ENCODE measurements at places on chromosomes 5 and 9.

GRCh38 chr9:80649001-80649420 is 1040.3 kb downstream of the TLE1 start:
- no peak for DNase-seq

DNA sequence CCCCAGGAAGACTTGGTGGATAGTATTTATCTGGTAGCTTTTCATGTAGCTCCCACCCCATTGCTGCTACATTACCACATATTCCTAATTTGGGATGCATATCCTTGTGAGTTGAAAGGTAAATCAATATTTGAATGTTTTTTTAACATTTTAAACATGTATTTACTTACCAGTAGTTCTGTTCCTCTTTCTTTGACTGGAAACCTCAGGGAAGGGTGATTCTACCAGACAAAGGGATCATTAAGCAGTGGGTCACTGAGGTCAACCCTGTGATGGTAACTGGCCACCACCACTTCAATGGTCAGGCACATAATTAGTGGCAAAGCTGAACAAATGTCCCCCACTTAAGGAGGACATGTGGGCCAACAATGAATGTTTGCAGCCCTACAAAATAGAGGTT is 27.2 kb upstream of the KLF9 start:
- DNase-seq = no peak

GRCh38 chr9:122456123-122456522 is 21.6 kb downstream of the OR1J1 start:
- no peak for DNase-seq

DNA sequence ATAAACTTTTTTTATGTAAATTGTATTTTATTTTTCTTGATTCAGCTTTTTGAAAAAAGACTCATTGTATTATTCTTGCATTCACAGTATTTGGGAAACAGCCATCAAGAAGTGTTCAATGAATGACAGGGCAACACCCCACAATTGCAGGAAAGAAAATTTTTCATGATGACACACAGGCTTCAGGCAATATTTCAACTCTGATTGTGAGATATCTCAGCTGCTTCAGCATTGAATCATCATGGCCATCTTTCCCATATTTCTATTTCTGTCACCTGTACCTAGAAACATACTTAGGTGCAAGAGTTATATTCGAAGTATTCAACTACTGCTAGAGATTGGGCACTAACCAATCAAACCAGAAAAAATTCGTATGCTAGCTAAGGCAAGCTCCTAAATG is 446.0 kb downstream of the ISL1 start:
- no peak for DNase-seq

GRCh38 chr9:110255034-110255462 is 1.3 kb downstream of the TXN start:
- DNase-seq = no peak

GRCh38 chr5:43997647-43998272 is 391.5 kb downstream of the FGF10 start:
- no peak for DNase-seq

DNA sequence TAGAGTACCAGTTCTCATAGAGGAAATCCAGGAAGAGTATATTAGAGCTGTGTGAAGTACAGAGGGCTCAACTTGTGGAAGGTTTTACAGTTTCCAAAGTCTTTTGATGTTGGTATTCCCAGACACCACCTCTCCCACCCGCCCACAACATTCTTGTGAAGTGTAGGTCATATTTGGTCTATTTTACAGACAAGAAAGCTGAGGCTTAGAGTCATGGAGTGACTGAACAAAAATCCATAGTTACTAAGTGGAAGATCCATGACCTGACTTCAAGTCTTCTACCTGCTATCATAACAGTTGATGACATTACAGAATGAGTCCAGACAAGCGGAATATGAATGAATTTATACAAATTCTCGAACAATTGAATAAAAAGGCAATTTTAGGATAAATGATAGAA is 187.1 kb upstream of the RPS23 start:
- DNase-seq = no peak

DNA sequence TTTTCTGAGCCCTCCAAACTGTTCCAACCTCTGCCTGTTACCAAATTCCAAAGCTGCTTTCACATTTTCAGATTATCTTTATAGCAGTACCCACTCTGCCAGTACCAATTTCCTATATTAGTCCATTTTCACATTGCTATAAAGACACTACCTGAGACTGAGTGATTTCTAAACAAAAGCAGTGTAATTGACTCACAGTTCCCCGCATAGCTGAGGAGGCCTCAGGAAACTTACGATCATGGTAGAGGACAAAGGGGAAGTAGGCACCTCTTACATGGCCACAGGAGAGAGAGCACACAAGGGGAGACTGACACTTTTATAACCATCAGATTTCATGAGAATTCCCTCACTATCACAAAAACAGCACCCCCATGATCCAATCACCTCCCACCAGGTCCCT is 105.0 kb downstream of the DTWD2 start:
- no peak for DNase-seq

- DNase-seq = no peak
Measured at GRCh38 chr9:130487500-130487899, 42.7 kb downstream of the ASS1 start.

GRCh38 chr5:174045470-174046025 is at the start of gene NSG2:
TSS of gene NSG2 (plus strand) at chr5:174045706. CDS start at chr5:174046756, 1,050 bp downstream.
- peak; percentile 49 for DNase-seq

DNA sequence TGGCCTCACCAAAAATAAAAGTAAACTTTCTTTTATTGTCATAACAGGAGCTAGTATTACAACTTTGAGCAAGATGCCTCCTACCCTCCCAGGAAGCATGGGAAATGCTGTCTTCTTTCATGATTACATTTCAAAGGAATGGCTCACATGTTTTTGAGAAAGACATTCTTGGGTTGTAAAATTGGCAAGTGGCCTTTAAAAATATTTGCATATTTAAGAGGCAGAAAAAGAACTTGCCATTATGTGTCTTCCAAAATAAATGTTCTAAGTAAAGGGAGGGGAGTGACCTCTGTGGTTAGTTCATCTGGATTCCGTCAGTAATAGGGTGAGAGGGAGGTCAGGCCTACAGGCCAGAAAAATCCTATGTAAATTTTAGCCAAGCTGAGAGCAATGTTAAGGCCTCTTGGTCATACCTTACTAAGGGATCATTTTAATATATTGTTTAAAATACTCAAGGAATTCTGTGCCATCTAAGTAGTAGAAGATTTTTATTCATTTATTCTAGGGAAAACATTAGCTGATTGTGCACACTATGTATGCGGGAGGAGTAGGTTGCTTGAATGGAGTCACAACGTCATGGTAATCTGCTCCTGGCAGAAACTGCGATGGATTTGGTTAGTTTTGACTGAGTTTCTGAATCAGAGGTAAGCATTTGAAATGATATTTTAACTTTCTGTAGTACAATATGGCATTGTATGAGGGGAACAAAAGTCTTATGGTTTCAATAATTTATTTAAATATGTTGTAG is 1485.7 kb upstream of the CDH9 start:
- DNase-seq = no peak

DNA sequence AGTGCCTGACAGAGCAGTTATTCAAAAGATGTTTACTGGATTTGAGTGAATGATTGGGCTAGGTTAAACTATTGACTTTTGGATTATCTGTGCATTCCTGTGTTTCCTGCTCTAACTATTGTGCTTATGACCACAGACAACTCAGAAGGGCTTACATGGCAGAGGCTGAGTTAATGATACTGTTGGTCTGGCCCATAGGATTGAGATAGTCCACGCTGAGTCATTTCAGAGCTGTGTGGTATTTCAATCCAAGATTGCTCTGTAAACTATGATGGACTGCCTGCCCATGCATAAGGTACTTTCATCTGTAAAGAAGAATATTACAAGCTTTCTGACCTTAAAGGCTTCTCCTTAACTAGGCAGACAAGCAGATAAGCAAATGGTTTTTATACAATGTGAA is 49.1 kb upstream of the SLIT3 start:
- no peak for DNase-seq

GRCh38 chr5:137405393-137405792 is 93.7 kb downstream of the SPOCK1 start:
- no peak for DNase-seq

DNA sequence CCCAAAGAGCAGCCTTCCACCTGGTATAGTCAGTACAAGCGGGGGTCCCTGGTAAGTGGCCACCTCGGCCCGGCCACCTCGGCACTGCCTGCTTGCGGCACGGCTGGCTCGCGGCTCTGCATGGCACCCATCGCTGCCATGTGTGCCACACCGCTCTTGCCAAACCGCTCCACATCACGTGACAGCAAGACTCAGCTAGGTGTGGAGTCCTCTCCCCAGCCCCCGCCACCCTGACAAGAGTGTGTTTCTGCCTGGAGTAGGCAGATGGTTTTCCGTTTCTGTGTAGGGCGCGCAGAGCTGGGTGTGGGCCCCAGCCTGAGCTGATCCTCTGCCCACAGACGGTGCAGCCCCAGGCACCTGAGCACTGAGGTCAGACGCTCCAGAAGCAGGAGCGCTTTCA is 50.5 kb upstream of the FCN2 start:
- DNase-seq = no peak
